ENCODE measurements at places on chromosomes 5 and 9.
A peak's percentile ranks its signal among the peaks of the same experiment; 100 is the strongest.

- no peak for DNase-seq
These were observed 35.0 kb upstream of the SAP30L start for GRCh38 chr5:154410786-154411185.

- no peak for DNase-seq
These were observed 13.0 kb upstream of the SPINK4 start for GRCh38 chr9:33227008-33227398.

- DNase-seq: no peak
These were observed 72.1 kb upstream of the SREK1 start for GRCh38 chr5:66072031-66072430.

GRCh38 chr5:139881143-139881733 lies 85.6 kb downstream of the PSD2 start:
- DNase-seq: no peak

DNA sequence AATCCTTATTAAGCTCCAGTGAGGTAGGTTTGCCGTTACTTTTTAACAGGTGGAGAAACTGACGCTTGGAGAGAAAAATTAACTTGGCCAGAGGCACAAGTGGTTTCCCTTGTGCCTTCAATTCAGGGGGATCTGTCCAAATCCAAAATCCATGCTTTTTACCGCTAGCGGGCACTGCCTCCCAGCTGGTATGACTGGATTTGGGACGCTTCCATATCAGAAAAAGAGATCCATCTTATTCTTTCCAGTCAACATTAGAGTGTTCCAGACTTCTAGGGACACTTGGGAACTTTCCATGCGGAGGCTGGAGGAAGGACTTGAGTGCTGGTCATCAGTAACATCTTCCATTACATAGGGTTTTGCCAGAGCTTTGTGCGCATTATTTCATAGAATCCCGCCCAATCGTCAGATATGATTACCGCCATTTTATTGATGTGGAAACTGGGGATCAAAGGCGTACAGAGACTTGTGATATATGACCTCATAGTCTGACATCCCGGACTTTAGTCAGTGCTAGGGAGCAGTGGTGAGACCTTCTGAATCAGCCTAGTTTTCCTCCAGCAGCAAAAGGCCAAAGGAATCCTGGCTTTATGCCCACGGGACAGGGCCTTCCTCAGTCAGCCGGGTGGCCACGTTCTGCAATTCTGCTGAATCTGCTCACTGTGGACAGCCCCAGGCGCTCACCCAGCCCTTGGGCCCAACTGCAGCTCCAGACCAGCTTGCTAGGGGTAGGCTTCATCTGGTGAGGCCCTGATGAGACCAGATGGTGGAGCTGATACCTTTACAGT lies 1.1 kb upstream of the GNPDA1 start:
- peak; percentile 67 for DNase-seq

DNA sequence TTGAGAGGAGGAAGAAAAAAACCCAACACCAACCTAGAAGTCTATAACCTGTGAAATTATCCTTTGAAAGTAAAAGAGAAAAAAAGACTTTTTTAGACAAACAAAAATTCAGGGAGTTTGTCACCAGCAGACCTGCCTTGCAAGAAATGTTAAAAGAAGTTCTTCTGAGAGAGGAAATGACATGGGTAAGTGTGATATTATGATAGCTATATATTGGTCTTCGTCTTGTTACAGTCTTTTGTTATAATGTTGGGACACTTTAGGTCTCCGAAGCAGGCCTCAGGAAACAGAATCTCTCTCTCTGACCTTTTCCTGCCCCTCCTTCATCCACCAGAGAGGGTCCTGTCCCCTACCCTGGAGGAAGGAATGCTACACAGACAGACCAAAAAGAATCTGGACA lies 16.6 kb upstream of the MLANA start:
- DNase-seq: no peak
